ENCODE measurements at places on chromosomes 13 and 19. TPM values are rescaled to one million over a fixed set of nuclear protein-coding genes. Genes with fewer than 3 reads are reported as not detected.

- no peak for DNase-seq
These were observed 4.9 kb upstream of the C2CD4C start for GRCh38 chr19:413756-414420.

GRCh38 chr13:73672492-73672891 is 461.7 kb downstream of the KLF12 start:
- DNase-seq = no peak

- no peak for DNase-seq
These were observed 55.6 kb downstream of the TMED1 start for GRCh38 chr19:10780368-10780767.

GRCh38 chr19:11254666-11255065 is 7.7 kb downstream of the DOCK6 start:
- no peak for DNase-seq

DNA sequence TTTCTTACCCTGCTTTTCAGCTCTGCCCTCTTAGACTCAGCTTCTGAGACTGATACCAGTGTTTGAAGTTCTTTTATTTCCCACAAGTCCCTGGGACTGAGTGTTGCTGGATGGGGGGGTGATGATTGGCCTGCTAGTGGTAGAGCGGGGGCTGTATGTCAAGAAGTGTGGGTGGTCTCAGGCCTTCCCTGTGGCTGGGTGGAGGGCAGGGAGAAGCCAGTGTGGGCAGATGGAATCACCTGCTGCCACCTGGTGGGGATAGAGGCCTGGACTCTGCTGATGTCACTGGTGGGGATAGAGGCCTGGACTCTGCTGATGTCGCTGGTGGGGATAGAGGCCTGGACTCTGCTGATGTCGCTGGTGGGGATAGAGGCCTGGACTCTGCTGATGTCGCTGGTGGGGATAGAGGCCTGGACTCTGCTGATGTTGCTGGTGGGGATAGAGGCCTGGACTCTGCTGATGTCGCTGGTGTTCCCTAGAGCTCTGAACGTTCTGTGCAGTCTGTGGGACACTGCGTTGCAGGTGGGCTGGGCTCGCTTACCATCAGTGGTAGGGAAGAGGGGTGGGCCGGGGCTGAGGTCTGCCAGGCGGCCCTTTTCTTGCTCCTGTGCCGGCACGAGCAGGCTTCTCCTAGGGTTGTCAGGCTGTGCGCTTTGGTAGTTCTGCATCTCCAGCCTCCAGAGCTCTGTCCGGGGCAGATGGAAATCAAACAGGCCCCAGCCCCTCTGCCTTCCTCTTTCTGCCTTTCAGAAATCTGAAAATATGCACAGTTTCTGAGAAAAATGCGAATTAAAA is 101.3 kb downstream of the ARHGEF7 start:
- no peak for DNase-seq

- peak; percentile 41 for DNase-seq
These were observed 56.6 kb downstream of the COL4A1 start for GRCh38 chr13:110250258-110250891.

Gene GJA3
- total RNA-seq = 0.13 TPM

Gene ZNF418
- total RNA-seq = 12.1 TPM

Gene KEAP1
- 52.6 TPM for total RNA-seq
